Stimulated activated CD4-positive, alpha-beta T cell treated with anti-CD3 and anti-CD28 coated beads, TNF-alpha, amount 100 ng/mL, for 1 hour (primary cell): ENCODE measurements at places on chromosomes 7 and 10.

- no peak for DNase-seq
Observed at GRCh38 chr10:97499561-97500296, 1.0 kb downstream of the UBTD1 start.

DNA sequence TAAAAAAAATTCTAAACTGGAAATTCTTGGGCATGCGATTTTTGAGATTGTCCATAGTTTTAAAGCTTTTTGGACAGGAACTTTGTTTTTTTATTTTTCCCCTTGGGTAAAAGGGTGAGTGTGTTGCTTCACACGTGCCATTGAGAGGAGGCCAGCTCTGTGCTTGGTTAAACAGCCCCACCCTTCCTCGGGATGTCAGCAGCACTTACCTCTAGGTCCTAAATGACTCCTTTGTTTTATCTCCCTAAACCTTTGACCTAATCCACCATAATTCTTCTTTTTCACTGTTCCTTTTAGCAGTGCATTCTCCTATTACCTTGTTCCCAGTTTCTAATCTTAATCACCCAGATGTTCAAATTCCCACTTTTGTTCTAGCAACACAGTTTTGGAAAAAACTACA lies 83.5 kb downstream of the SEMA3D start:
- DNase-seq, result no peak

- DNase-seq, result no peak
Observed at GRCh38 chr10:44715136-44715535, 196.0 kb upstream of the TMEM72 start.

GRCh38 chr7:65001291-65001814 lies 5.1 kb downstream of the ERV3-1 start:
- no peak for DNase-seq

DNA sequence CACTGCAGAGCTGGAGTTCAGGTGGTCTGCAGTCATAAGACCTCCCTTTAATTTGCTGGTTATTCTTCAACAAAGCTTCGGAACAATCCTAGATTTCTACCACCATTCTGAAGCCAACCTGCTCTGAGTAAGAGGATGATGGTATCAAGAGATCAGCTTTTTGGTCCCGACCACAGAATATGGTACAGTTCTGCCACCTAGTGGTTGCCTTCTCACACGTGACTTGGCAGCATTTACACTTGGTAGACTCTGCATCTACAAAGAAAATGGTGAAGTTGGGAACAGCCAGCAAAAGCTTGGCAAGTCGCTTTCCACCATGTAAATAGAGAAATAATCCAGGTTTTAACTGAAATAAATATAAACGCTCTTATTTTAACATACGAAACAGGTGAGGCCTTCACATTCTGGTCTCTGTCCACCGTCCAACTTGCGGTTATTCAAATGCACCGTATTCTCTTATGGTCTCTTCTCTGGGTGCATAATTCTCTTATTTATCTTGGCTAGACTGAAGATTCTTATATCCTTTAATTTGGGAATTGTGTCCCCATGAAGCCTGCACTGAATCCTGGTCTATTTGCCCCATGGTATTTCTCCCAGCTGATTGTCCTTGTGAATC lies 173.9 kb upstream of the GRM3 start:
- no peak for DNase-seq
